ENCODE measurements at places on chromosomes 12 and 14. TPM values are rescaled to one million over a fixed set of nuclear protein-coding genes. Genes with fewer than 3 reads are reported as not detected.

- DNase-seq = no peak
These were observed 1422.9 kb upstream of the TMEM132C start for GRCh38 chr12:126843915-126844669.

DNA sequence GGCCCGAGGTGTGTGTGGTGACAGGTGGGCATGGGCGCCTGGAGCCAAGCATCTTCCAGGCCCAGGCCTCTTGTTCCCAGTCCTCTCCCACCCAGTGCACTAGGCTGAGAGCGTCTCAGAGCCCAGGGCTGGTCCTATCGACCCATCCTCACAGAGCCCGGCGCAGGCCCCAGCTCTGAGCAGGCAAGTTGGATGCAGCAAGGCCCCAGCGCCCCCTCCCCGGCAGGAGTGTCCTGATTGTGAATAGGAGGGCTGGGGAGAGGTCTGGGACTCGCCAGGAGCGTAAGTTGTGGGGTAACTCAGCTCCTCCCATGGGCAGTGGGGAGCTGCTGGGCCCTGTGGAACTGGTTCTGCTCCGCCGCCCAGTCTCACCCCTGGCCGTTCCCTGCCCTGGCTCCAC, 26.3 kb downstream of the CALM1 start:
- DNase-seq = no peak

GRCh38 chr12:55400229-55400628, at the start of gene OR6C65:
Gene OR6C65 (plus strand): TSS chr12:55400529. CDS start chr12:55400529, 0 bp downstream.
- DNase-seq = no peak

- DNase-seq = peak; percentile 43
These were observed 356.6 kb downstream of the CEP128 start for GRCh38 chr14:80584744-80585505.

DNA sequence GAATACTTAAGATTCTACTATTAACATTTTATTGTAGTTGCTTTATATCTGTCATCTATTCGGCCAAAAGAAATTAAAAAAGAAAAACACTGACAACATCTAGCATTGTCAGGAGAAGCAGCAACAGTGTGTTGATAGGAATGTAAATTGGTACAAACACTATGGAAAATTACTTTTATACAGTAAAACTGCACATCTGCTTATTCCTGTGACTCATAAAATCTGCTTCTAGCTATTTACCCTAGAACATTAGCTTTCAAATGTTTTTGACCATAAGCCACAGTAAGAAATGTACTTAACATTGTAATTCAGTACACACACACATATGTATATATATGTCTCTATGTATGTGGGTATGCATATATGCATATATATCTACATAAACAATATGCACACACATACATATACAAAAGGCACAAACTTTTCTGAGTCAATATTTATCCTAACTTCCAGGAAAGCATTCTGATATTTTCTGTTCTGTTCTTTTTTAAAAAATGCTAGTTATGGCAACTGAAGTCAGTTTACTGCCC, 278.9 kb upstream of the GARIN2 start:
- DNase-seq = no peak

GRCh38 chr14:68137704-68138619, 318.4 kb downstream of the RAD51B start:
- DNase-seq = peak; percentile 61

- no peak for DNase-seq
These were observed 384.0 kb downstream of the TMEM121 start for GRCh38 chr14:105910426-105910825.

GRCh38 chr12:65614259-65614889, 209.9 kb upstream of the HMGA2 start:
- no peak for DNase-seq

- DNase-seq = no peak
These were observed 85.3 kb upstream of the ATP2B1 start for GRCh38 chr12:89793946-89794345.

DNA sequence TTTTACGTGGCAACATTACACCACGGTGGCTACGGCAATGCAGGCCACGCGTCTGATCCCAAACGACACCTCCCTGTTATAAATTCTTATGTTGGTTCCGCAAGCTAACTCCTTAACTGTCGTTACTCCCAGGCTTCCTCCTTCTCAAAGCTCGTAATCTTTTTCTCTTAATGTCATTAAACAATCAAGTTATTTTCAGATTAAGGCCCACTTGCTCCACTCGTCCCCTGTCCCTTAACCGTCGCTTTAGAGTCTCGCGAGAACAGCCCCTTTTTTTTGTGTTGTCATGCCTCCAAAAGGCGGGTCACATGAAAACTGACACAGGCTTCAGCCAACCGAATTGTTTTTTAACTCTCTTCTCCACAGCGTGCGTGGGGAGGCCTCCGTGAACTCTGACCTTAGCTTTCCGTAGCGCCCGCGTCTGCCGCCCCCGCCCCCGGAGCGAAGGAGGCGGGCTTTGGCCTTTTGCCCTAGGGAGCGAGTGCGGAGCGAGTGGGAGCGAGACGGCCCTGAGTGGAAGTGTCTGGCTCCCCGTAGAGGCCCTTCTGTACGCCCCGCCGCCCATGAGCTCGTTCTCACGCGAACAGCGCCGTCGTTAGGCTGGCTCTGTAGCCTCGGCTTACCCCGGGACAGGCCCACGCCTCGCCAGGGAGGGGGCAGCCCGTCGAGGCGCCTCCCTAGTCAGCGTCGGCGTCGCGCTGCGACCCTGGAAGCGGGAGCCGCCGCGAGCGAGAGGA, at the start of gene CAND1:
Gene CAND1, plus strand, starts transcription at position 463 of the 737 bp plus-strand sequence. CDS start 360 bp downstream, outside the sequence.
- DNase-seq = peak; percentile 99

DNA sequence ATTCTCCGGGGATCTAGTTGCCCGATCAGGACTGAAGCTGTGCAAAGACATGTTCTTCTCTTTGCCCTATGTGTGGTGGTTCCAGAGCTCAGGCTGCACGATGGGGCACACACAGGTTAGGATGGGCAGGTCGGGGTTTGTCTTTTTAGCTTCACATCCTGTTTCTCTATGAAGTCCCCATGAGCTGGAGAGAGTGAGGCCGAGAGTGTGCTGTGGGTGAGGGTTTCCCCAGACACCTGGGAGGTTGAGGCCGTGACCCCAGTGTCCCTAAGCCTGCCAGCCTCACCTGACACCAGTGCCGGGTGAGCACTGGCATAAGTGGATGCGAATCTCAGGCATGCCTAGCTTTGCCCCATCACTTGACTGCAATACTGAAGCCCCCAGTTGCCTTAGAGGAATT, 32.9 kb upstream of the IGF1 start:
- no peak for DNase-seq

GRCh38 chr12:47896633-47897032, 8.2 kb downstream of the VDR start:
- DNase-seq = peak; percentile 36

DNA sequence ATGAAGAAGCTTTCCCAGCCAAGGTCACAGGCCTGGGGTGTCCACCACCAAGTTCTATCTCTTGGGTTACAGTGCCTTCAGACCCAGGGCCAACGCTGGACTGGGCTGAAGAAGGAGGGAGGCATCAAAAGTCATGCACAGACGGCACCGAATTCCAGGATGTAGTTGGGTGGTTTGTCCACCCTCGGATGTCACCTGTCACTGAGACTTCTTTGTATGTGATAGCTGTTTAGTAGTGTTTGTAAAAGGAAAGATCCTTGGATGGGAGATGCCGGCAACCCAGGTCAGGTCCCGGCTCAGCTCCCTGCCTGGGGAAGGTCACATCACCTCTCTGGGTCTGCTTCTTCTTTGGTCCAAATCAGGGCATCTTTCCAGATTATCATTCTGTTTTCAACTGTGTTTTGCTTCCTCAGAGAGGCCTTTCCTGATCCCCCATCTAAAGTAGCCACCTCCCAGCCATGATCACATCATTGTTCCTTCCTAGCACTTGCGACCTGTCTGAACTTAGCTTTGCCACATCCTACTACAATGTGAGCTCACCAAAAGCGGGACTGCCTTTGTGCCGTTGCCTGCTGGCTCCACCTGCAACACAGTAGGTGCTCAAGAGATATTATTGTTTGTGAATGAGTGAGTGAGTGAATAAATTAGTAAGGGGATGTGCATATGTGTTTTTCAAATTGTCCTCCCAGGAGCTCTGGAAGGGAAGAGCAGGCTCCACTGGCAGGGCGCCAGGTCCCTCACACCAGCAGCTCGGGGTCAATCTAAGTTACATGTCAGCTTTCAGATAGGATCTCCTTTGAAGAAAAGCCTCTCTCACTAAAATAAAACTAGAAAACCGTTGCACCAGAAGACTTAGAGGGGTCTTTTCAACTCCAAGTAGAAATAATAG, 2.1 kb downstream of the TSPAN11 start:
- DNase-seq = no peak

DNA sequence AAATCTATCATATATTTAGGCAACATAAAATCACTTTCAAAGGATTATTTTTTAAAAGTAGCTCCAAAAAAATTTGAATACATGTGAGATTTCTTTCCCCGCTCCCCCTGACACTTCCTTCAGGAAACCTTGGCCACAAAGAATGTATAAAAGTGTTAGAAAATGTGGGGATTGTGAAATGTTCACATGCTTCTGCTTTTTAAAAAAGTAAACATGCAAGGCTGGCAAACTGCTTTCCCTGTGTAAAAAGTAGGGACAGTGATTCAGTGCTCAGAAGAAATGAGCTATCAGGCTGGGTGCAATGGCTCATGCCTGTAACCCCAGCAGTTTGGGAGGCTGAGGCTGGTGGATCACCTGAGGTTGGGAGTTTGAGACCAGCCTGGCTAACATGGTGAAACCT, 26.6 kb downstream of the MBIP start:
- DNase-seq = no peak

- DNase-seq = no peak
These were observed 253.2 kb downstream of the NOVA1 start for GRCh38 chr14:26344596-26344995.

GRCh38 chr12:87848248-87848868, 180.8 kb downstream of the C12orf50 start:
- DNase-seq = peak; percentile 76

DNA sequence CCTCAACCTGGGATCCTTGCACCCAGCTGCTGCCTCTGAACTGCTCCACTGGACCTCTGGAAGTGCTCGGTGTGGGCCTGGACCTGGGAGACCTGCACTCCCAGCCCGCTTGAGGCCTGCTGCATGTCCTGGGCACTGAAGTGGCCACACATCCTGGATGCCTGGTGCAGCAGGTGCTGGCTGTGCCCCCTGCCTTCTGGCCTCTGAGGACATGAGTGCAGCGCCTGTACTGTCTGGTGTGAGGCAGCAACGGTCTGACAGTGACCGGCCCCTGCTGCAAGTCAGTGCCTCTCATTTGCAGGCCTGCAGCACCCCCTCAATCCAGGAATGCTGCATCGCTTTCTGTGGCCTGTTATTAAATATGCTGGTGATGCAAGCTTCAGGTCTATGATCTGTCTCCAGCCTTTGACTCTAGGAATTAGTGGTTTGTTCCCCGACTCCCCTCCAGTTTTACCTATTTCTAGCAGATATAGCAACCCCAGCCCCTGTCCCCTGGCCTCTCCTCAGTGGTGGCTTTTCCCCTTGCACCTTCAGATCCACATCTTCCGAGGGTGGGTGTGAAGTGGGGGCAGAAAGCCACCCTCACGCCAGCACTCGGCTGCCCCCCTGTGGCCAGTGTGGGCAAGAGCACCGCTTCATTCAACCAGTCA, 3.6 kb downstream of the SMIM41 start:
- DNase-seq = peak; percentile 60

- DNase-seq = no peak
These were observed 97.0 kb downstream of the BEGAIN start for GRCh38 chr14:100490252-100490651.

The SMCO3 gene
- total RNA-seq = not detected

The FBLN5 gene
- total RNA-seq = not detected

The KRT73 gene
- total RNA-seq = not detected

The HVCN1 gene
- not detected for total RNA-seq

The RNASE2 gene
- total RNA-seq = not detected

The NRIP2 gene
- not detected for total RNA-seq

The AQP6 gene
- 1.8 TPM for total RNA-seq

The DLK1 gene
- total RNA-seq = not detected

The KCNC2 gene
- total RNA-seq = not detected

The NUDT14 gene
- total RNA-seq = 63.2 TPM

All from HT-29 (cell line).